ENCODE measurements at places on chromosomes 11 and 22.

DNA sequence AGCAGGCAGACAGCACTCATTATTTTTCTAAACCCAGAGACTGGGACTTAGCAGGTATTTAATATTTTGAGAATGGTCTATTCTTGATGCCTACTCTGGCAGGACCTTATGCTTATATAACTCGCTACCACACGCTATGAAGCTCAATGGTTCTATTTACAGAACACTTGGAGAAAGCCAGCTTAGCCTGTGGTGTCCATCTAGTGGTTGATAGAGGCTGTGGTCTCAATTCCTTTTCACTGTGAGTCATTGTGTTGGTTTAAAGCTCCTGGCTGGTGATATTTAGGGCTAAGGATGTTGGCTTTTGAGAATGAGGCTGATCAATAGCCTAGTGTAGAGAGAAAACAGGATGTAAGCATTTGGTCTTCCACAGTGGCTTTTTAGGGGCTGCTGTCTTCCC, 206.4 kb downstream of the DBX1 start:
- no peak for DNase-seq

DNA sequence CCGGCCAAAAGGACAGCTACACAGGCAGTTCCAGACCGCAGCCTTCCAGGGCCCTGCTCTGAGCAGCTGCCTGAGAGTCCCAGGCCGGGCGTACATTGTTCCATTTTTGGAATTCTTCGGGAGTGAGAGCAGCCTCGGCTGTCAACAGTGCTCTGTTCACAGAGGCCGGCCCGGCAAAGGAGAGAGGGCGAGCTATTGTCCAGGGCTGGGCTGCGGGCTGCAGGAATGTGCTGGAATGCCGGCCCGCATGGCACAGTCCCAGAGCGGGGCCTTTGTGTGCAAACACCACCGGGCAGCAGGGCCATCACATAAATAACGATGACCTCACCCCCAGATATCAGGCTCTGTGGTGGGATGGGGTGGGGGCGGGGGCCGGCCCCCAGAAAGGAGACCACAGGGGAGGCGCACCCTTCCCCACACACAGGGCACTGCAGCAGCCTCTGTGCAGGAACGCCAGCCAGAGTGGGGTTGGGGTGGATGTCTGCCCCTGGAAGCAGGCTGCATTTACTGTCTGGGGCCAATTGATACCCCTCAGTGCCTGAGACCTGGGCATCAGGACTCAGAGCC, 15.8 kb downstream of the LINC01488 start:
- no peak for DNase-seq

DNA sequence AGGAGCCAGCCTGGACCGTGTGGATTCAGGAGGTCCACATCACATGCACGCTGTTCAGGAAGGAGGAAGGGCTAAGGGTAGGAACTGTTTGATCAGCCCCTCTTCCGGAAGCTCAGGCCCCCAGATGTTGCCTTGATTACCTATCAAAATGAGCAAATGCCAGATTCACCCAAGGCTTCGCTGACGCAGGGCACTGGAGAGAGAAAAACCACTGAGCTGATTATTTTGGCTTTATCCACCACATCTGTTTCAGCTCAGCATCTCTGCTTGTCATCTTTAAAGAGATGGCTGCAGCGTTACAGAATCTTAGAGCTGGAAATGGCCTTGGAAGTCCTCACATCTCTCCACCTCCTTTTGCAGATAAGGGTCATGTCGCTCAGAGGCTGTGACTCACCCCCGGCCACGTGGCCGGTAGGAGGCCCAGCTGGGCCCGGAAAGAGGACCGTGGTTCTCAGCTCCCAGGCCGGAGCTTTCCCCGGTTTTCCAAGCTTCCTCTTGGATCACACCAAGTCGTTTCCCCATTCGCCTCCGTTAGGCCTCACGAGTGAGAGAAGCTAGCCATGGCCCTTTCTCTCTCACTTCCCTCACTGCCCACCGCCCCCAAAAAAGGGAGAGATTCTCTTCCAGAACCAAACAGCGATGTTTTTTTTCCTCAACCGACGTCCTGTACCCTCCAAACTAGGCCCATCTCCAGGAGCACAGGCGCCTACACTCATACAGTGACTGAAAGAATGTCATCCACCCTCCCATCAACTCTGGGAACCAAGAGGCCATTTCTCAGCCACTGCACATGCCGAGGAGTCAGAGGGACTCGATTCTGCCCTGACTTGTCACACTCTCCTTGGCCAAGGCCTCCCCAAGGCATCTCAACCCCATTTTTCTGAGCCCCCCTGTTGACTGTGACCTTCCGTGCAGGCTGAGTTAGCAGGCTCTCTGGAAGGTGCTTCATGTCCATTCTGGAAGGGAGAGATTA, 37.6 kb downstream of the LIF start:
- DNase-seq, result peak; percentile 9

GRCh38 chr11:119728651-119729580, at the start of gene NECTIN1:
TSS of gene NECTIN1 (minus strand) at chr11:119729200. CDS start at chr11:119728553, 647 bp downstream.
- DNase-seq, result peak; percentile 97

DNA sequence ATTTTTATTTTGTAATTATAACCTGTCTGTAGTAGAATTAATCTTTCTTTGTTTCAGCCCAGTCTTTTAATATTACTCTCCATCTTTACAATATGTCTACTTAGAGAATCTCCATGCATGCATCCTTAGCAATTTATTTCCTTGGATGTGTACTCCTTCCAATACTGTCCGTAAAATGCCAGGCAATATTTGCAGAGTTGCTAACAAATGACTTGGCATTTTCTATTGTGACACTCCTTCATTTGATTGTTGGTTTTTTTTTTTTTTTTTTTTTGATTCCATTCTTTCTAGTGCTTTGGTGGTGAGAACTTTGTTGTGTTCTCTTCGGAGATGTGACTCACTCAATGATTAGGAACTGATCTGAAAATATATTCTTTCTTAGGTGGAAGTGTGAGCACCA, 220.3 kb downstream of the CNTN5 start:
- DNase-seq, result no peak

DNA sequence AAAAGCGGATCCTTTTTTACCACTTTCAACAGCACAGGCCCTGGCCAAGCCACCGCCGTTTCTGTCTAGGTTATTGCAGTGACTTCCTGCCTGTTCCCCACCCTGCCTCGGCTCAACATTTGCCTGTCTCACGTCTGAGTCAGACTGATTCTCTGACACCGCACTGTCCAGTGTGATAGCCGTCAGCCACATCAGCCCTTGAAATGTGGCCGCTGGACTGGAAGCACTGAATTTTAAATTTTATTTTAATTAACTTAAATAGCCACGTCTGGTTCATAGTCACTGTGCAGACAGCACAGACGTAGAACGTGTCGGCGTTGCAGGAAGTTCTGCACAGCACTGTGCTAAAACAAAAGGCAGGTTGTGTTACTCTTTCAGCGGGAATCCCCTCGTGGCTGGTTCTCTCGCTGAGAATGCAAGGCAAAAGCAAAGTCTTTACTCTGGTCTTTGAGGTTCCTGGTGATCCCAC, 56.3 kb upstream of the ADSL start:
- peak; percentile 73 for DNase-seq

DNA sequence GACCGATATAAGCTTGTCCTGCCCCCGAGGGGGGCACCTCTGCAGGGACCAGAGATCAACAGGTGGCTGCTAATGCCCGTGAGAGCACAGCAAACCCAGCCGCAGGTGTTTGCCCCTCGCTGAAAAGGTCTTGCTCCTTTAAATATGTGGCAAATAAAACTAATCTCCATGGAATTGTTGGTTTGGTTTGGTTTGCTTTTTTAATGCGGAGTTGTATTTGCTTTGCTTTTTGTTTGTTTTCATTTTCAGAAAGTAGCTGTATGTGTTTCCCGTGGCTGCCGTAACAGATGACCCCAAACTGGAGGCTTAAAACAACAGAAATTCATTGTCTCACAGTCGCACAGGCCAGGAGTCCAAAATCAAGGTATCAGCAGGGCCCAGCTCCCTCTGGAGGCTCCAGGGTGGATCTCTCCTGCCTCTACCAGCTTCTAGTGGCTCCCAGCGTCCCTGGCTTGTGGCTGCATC, 93.0 kb downstream of the CELSR1 start:
- no peak for DNase-seq

- DNase-seq, result no peak
Observed at GRCh38 chr11:71199226-71199820, 53.1 kb downstream of the SHANK2 start.

- DNase-seq, result peak; percentile 14
Observed at GRCh38 chr11:77619576-77620198, 17.9 kb downstream of the CLNS1A start.
